ENCODE measurements at places on chromosomes 1 and 21. TPM values are rescaled to one million over a fixed set of nuclear protein-coding genes. Genes with fewer than 3 reads are reported as not detected.

The OR2T2 gene
- not detected for polyA plus RNA-seq

The MAP3K7CL gene
- polyA plus RNA-seq = 10.6 TPM

The BEND5 gene
- 14.3 TPM for polyA plus RNA-seq

The SLC22A15 gene
- 1.2 TPM for polyA plus RNA-seq

The IGSF3 gene
- polyA plus RNA-seq = 2.9 TPM

The RNU1-1 gene
- polyA plus RNA-seq = not detected

The FAM177B gene
- 1.5 TPM for polyA plus RNA-seq

The HES2 gene
- polyA plus RNA-seq = 0.04 TPM

The C1QC gene
- 71.7 TPM for polyA plus RNA-seq

The CHI3L2 gene
- 3.0 TPM for polyA plus RNA-seq

The AHCYL1 gene
- 37.7 TPM for polyA plus RNA-seq

The IPO9 gene
- 23.6 TPM for polyA plus RNA-seq

The GPATCH3 gene
- 22.1 TPM for polyA plus RNA-seq

The KIF21B gene
- polyA plus RNA-seq = 0.40 TPM

The HPCAL4 gene
- polyA plus RNA-seq = 1.1 TPM

The OVAAL gene
- polyA plus RNA-seq = not detected

The HPDL gene
- 0.33 TPM for polyA plus RNA-seq

The MCOLN3 gene
- 144 TPM for polyA plus RNA-seq

The PFDN2 gene
- 452 TPM for polyA plus RNA-seq

The EXTL1 gene
- polyA plus RNA-seq = 1.1 TPM

The SPATA6 gene
- 7.3 TPM for polyA plus RNA-seq

The POTED gene
- not detected for polyA plus RNA-seq

The EIF3I gene
- polyA plus RNA-seq = 294 TPM

The EXO1 gene
- polyA plus RNA-seq = not detected

The PADI3 gene
- not detected for polyA plus RNA-seq

The SH2D5 gene
- polyA plus RNA-seq = 0.64 TPM

The OR2G6 gene
- polyA plus RNA-seq = not detected
